ENCODE measurements at places on chromosomes 16 and 17.

GRCh38 chr17:41739661-41740352 lies 5.4 kb upstream of the HAP1 start:
- no peak for DNase-seq

DNA sequence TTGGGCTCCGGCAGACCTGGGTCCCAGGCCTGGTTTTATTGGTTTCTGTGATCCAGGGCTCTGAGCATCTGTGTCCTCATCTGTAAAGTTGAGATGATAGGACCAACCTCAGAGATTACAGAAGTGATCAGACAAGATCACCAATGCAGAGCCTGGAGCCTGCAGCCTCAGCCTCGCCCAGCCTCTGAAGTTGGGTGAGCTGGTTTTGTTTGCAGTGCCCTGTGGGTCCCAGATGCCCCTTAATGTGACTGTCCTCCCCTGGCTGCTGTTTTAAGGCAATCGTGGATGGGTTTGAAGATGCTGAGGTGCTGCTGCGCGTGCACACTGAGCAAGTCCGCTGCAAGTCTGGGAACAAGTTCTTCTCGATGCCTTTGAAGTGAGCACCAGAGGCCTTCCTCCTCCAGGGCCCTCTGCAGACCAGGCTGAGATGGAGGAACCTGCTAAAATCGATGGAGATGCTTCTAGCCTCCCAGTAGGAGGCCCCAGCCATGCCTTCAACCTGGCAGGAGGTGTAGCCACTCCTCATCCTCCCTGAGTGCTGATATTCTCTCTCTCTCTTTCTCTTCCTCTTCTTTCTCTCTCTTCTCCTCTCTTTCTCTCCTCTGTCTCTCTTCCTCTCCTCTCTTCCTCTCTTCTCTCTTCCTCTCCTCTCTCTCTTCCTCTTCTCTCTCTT lies 5.6 kb upstream of the MMP15 start:
- DNase-seq: peak; percentile 6

DNA sequence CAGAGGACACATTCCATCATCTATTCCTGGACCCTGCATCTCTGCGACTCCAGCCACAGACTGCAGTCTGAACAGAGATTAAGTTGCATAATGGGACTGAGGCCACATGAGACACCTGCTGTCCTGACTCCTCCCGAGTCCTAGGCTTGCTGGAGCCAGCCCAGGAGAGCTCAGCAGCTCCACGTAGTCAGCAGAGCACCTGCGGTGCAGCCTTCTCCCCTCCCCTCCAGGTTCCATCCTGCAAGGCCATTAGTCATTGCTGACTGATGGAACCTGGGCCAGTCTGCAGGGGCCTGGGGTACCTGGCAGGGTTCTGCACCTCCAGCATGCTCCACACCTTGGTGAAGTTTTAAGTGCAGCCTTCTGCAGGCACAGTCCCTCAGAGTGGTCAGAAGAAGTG lies 76.7 kb downstream of the PLD6 start:
- peak; percentile 29 for DNase-seq

DNA sequence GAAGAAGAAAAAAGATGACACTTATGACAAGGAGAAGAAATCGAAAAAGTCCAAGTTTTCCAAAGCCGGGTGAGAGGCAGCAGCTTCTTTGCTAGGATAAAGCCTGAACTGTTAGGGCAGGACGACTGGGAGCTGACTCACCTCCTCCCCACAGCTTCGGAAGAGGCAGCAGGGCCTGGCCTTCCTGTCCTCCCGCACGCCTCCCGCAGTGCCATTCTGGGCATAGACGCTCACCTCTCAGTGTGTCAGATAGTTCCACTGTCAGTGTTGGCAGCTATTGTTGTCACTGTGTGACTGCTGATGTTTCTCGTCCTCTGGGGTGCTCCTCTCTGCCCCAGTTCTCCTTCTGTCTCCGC lies 12.6 kb downstream of the UBN1 start:
- no peak for DNase-seq

DNA sequence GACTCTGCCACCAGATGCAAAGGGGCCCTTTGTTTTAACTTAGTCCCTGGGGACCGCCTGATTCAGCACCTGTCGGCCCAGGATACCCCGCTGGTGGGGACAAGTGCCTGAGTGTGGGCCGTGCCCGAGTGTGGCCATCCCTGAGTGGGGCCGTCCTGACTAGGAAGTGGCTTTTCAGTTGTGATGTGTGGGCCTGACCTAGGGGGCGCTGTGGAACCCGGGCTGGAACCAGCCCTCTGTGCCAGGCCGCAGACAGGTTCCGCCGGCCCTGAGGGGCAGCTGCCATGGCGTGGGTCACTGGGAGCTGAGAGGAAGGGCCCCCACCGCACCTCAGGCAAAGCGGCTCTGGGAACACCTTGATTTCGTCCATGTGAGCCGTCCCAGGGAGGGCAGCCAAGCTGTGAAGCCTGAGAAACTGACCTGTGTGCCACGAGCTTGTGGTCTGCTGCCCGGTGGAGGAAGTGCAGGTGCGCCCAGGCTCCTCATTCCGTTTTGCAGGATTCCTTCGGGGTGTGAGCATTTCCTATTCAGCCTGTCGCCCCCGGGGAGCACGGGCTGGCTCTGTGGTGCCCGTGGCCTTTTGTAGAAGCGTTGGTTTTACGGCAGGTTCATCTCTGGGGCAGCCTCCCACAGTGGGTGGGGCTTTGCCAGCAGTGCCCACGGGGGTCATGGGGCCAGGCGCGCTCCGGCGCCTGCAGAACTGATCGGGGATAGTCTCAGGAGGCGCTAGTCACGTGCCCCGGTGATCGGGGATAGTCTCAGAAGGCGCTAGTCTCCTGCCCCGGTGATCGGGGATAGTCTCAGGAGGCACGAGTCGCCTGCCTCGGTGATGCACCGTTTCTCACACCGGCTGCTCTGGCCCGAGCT lies 5.3 kb downstream of the RPL13 start:
- DNase-seq: no peak

- no peak for DNase-seq
These were observed 52.8 kb downstream of the SLFN5 start for GRCh38 chr17:35295686-35296085.

DNA sequence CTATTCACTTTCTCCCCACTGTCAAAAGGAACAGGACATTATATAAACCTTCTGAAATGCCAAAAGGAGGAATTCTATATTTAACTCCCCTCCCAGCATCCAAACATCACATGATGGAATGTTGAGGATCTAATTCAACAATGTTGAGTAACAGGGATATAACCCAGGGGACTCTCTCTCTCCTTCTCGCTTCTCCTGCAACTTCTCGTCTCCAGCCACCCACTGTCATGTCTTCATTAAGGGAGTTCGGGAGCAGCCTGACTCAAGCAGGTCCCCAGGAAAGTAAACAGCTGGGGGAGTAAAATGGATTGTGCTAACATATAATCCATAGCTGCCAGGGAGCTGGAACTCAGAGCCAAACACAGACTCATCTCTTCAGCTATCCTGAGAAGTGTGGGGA lies 51.7 kb downstream of the GRIN2A start:
- no peak for DNase-seq

Measured in heart left ventricle (tissue), 16 donors.